ENCODE measurements at places on chromosomes 2 and 18. TPM values are rescaled to one million over a fixed set of nuclear protein-coding genes. Genes with fewer than 3 reads are reported as not detected.

ANO7 gene
- total RNA-seq = 1.6 TPM

PARD6G gene
- 1.1 TPM for total RNA-seq

RPRD1A gene
- total RNA-seq = 19.5 TPM

DLX1 gene
- not detected for total RNA-seq

KIF1A gene
- not detected for total RNA-seq

KCNG2 gene
- total RNA-seq = 2.3 TPM

Data from cardiac atrium fibroblast (primary cell).